ENCODE measurements at places on chromosomes 13 and 19.

DNA sequence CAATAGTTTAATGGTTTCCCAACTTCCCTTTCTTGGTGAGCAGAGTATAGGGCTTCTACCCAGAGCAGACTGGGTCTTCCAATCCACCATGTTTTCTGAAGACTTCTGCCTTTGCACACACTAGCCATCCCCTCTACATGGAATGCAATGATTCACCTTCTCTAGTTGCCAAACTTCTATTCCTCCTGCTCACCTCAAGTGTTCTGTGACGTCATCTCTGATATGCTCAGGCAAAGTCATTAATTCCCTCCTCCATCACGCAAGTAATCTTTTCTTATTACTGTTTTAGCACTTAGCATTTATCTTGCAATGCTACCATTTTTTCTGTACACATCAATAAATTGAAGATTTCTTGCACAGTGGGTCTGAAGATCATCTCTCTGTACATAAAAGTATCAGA is 174.2 kb downstream of the RBM26 start:
- DNase-seq: no peak

DNA sequence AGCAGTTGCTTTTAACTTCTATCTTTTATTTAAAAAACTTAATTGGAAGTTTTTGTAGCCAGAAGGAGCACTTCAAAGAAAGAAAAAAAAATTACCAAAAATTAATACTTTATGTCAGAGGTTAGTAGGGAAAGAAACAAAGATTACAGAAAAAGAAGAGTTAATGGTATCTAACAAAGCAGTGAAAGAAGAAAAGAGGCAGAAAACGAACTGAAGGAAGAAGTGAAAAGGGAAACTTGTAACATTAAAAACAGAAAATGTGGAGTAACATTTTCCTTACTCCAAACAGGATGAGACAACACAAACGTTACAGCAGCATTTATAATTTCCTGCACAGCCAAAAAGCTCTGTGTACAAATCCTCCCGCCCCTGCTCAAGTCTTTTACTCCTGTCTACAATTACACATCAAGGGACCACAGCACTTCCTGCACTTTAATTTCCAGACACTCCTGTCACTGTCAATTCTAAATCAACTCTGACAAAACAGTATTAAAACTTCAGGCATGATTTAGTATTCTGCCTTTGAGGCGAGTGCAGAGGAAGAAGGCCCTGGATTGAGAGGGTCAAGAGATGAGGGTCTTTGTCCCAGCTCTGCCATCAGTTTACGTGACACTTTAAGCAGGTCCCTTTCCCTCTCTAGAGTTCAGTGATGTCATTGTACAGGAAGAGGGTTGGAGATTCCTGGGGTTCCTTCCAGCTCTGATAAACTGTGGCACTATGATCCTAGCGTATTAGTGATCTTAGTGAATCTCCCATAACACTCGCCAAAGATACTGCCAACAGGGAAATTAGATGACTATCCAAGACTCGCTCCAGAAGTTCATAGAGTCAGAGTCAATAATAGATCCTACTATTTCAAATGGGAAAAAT is 53.2 kb upstream of the LSM14A start:
- DNase-seq: no peak

- no peak for DNase-seq
Observed at GRCh38 chr13:113999618-113999910, 25.7 kb upstream of the C13orf46 start.

DNA sequence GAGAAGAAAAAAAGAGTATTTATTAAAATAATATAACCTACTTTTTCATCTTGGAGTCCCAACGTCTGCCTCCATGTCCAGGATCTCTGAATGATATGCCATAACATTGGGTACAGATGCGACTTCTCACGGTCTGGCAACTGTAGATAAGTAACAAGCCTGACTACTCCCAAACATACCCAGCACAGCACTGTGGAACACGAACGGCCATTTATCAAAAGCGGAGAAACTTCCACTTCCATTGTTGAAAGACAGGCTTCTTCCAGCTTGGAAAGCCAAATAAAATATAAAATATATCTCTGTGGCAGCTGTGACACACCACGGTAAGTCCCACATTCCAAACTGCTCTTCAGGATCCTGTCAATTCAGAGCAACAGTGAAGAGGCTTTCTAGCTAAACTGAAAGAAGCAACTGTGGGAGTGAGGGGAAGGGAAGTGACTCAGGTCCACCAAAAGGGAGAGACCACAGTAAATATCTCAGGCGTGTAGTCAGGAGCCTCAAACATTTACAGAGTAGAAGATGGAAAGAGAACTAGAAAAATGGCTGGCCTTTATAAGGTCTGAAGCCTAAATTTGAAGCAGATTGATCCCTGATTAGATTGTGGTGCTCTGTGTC is 331.7 kb downstream of the LIG4 start:
- DNase-seq: no peak
